ENCODE measurements at places on chromosomes 7 and 10.

- H3K4me3 ChIP-seq: no peak overlapping the region
- no peaks in the 10 kb centered on the region for H3K36me3 ChIP-seq
- H3K27me3 ChIP-seq: no peaks in the 10 kb centered on the region
- H3K4me1 ChIP-seq: no peaks in the 10 kb centered on the region
- no peak for DNase-seq
- H3K27ac ChIP-seq: no peak overlapping the region
Measured at GRCh38 chr10:114911801-114912469, 26.1 kb upstream of the TRUB1 start.

GRCh38 chr10:50400694-50401093 is 149.4 kb upstream of the ASAH2 start:
- no peak overlapping the region for H3K27ac ChIP-seq
- H3K4me1 ChIP-seq: peaks cover 5% of the 10 kb centered on the region
- no peak for DNase-seq
- H3K27me3 ChIP-seq: no peaks in the 10 kb centered on the region

- H3K27ac ChIP-seq: no peak overlapping the region
- H3K27me3 ChIP-seq: no peaks in the 10 kb centered on the region
- DNase-seq: no peak
- peaks cover 25% of the 10 kb centered on the region for H3K4me1 ChIP-seq
- no peak overlapping the region for H3K4me3 ChIP-seq
- no peaks in the 10 kb centered on the region for H3K36me3 ChIP-seq
Measured at GRCh38 chr7:111137296-111138192, 46.6 kb downstream of the LRRN3 start.

- H3K27me3 ChIP-seq: no peaks in the 10 kb centered on the region
- no peaks in the 10 kb centered on the region for H3K36me3 ChIP-seq
- H3K4me3 ChIP-seq: no peak overlapping the region
- H3K4me1 ChIP-seq: no peaks in the 10 kb centered on the region
Measured at GRCh38 chr10:33955676-33956075, 621.2 kb upstream of the NRP1 start.

DNA sequence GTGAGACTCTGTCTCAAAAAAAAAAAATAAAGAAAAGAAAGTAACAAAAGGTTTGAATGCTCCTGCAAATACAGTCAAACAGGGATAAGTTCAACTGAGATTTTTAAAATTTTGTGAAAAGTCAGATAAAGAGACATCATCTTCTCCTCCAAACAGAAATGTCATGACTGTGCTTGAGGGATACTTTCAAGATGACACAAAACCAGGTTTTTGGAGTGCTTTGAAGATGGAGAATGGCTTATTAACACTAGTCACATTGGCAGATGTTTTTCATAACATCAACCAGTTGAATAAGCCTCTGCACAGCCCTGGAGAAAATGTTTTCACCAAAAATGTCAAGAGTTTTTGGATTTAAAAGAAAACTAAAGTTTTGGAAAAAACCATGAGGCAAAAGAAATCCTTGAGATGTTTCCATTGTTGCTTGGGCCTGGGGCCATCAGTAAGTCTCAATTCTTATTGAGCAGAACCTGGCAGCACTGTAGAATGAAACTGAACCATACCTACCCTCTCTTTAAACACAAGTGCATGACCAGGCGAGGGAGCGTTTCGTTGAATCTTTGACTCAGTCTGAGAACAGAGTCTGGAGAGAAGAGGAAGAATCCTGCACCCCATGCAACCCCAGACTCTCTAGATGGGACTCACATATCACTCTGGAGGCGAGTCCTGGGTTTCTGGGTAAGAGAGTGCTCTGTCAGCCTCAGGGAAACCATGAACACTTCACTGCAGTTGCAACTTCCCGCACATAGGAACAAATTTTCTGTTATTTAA is 37.4 kb upstream of the PRKCQ start:
- H3K27me3 ChIP-seq: no peaks in the 10 kb centered on the region
- no peak overlapping the region for H3K27ac ChIP-seq
- no peak overlapping the region for H3K4me3 ChIP-seq
- DNase-seq: no peak
- H3K36me3 ChIP-seq: no peaks in the 10 kb centered on the region

GRCh38 chr7:25636871-25637283 is 408.6 kb upstream of the NPVF start:
- no peaks in the 10 kb centered on the region for H3K36me3 ChIP-seq
- H3K27me3 ChIP-seq: no peaks in the 10 kb centered on the region
- no peak overlapping the region for H3K4me3 ChIP-seq
- no peaks in the 10 kb centered on the region for H3K4me1 ChIP-seq

DNA sequence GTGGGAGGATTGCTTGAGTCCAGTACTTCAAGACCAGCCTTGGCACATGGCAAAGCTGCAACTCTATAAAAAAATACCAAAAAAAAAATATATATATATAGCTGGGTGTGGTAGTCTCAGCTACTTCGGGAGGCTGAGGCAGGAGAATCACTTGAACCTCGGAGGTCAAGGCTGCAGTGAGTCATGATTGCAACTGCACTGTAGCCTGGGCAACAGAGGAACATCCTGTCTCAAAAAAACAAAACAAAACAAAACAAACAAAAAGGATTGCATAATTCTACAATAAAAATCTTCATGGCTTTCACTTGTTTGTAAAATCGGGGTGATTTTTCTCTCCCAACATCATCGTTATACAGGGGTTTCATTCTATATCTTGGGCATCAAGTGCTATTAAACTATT is 35.1 kb downstream of the GUSB start:
- no peaks in the 10 kb centered on the region for H3K36me3 ChIP-seq
- H3K4me1 ChIP-seq: no peaks in the 10 kb centered on the region
- DNase-seq: no peak
- no peak overlapping the region for H3K4me3 ChIP-seq

- no peak overlapping the region for H3K4me3 ChIP-seq
- H3K36me3 ChIP-seq: no peaks in the 10 kb centered on the region
- DNase-seq: no peak
- H3K27me3 ChIP-seq: no peaks in the 10 kb centered on the region
Measured at GRCh38 chr10:68804692-68805091, 22.6 kb upstream of the STOX1 start.

DNA sequence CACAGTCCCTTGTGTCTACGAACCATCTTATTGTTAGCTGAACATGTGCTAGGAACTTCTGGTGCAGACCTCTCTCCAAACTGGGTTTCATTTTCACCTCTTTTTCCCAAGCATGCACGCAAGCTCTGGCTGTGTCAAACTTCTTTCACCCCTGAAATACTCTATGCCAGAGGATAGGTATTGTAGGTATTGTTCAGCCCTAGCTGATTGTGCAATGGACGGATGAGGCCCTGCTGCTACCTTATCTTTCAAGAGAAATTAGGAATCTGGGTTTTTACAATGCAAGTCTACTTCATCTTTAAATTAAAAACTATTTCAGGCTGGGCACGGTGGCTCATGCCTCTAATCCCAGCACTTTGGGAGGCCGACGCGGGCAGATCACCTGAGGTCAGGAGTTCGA is 28.3 kb upstream of the MRLN start:
- DNase-seq: no peak
- H3K4me3 ChIP-seq: no peak overlapping the region
- H3K27ac ChIP-seq: no peak overlapping the region
- no peaks in the 10 kb centered on the region for H3K4me1 ChIP-seq
- no peaks in the 10 kb centered on the region for H3K36me3 ChIP-seq

DNA sequence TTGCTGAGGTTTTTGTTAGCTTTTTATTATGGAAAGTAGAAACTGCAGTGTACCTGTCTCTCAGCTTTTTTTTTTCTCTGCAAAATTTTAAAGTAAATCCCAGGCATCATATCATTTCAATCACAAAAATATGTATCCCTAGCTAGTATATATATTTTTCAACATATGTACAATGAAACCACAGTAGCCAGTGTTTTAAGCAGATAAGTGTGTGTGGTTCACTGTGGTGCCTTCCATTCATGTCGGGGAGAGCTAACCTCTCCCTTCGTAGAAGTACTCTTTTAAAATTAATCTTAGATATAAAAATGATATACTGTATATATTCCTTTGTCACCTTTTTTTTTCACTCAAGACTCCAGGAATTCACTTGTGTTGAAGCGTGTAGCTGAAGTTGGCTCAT is 22.7 kb downstream of the CUL1 start:
- no peak overlapping the region for H3K27ac ChIP-seq
- H3K4me1 ChIP-seq: peaks cover 90% of the 10 kb centered on the region
- H3K4me3 ChIP-seq: no peak overlapping the region
- H3K36me3 ChIP-seq: no peaks in the 10 kb centered on the region
- no peaks in the 10 kb centered on the region for H3K27me3 ChIP-seq

DNA sequence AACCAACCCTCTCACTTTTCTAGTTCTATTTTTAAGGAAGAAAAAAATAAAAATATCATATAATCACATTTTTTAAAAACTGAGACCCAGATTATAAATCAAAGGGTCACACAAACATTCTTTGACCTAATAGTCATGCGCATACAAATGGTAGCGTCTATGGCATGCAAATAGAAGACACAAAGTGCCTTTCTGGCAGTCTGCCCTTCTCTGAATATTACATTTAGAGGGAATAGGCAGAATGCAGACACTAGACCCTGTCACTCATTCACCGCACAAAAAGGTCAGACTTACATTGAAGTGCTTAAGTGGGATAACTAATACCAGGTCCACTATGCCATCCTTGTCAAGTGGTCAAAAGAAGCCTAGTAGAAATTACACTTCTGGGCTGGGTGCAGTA is 26.5 kb upstream of the FHIP2A start:
- no peaks in the 10 kb centered on the region for H3K36me3 ChIP-seq
- no peak overlapping the region for H3K27ac ChIP-seq
- DNase-seq: no peak

DNA sequence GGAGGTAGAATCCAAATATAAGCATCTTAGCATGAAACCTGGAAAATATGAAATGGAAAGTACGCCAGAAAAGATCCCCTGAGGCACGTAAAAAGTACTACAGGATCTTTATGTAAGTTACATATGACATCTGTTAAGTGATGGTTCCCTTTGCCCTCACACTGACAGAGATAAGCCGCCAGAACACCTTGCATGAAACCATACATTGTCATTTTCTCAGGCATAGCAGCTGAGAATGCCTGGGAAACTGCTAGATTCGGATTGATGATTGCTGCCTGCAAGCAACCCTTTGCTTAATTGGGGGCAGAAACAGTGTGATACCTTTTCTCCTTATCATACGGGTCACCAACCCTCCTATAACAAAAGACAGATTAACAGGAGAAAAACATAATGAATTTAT is 826.6 kb upstream of the LRRN3 start:
- H3K4me3 ChIP-seq: no peak overlapping the region
- H3K27ac ChIP-seq: no peak overlapping the region
- no peaks in the 10 kb centered on the region for H3K4me1 ChIP-seq

DNA sequence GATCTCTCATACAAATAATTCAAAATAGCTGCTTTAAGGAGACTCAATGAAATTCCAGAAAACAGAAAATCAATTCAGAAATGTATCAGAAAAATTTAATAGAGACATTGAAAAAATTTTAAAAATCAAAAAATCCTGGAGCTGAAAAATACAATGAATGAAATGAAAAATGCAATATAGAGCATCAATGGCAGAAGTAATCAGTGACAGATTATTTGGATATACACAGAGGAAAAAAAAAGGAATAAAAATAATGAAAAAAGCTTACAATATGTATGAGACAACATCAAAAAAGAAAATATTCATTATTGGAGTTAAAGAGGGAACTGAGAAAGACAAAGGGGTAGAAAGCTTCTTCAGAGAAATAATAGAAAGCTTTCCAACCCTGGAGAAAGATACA is 122.9 kb upstream of the KLF14 start:
- H3K27me3 ChIP-seq: no peaks in the 10 kb centered on the region
- H3K27ac ChIP-seq: no peak overlapping the region
- peaks cover 46% of the 10 kb centered on the region for H3K36me3 ChIP-seq
- H3K4me1 ChIP-seq: peaks cover 17% of the 10 kb centered on the region

GRCh38 chr10:118491055-118491454 is 104.4 kb downstream of the PRLHR start:
- no peak overlapping the region for H3K4me3 ChIP-seq
- no peaks in the 10 kb centered on the region for H3K27me3 ChIP-seq
- H3K4me1 ChIP-seq: no peaks in the 10 kb centered on the region
- no peaks in the 10 kb centered on the region for H3K36me3 ChIP-seq
- no peak overlapping the region for H3K27ac ChIP-seq
- no peak for DNase-seq

GRCh38 chr10:3071405-3072198 is 4.3 kb downstream of the PFKP start:
- H3K4me1 ChIP-seq: peaks cover 14% of the 10 kb centered on the region
- H3K36me3 ChIP-seq: no peaks in the 10 kb centered on the region
- no peaks in the 10 kb centered on the region for H3K27me3 ChIP-seq
- H3K27ac ChIP-seq: no peak overlapping the region

DNA sequence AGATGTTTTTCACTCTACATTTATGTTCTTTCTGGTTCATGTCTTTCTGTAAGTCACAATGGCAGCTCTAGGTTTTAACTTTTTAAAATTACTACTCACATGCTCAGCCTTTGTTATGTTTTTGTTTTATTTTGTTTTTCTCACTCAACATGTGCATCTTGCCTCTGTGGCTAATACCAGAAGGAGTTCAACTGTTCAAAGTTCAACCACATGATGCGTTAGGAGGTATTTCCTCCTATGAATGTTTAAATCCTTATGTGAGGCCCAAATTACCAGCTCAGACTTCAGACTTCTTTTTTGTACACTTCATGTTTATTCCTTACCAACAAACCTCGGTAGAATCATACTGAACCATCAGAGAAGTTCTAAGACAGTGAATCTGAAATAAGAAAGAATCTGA is 151.6 kb downstream of the MALRD1 start:
- no peaks in the 10 kb centered on the region for H3K27me3 ChIP-seq
- no peaks in the 10 kb centered on the region for H3K36me3 ChIP-seq
- H3K27ac ChIP-seq: no peak overlapping the region
- no peak overlapping the region for H3K4me3 ChIP-seq
- no peaks in the 10 kb centered on the region for H3K4me1 ChIP-seq

GRCh38 chr10:807163-807957 is 117.9 kb upstream of the DIP2C start:
- H3K4me3 ChIP-seq: no peak overlapping the region
- peaks cover 5% of the 10 kb centered on the region for H3K4me1 ChIP-seq
- no peaks in the 10 kb centered on the region for H3K36me3 ChIP-seq

DNA sequence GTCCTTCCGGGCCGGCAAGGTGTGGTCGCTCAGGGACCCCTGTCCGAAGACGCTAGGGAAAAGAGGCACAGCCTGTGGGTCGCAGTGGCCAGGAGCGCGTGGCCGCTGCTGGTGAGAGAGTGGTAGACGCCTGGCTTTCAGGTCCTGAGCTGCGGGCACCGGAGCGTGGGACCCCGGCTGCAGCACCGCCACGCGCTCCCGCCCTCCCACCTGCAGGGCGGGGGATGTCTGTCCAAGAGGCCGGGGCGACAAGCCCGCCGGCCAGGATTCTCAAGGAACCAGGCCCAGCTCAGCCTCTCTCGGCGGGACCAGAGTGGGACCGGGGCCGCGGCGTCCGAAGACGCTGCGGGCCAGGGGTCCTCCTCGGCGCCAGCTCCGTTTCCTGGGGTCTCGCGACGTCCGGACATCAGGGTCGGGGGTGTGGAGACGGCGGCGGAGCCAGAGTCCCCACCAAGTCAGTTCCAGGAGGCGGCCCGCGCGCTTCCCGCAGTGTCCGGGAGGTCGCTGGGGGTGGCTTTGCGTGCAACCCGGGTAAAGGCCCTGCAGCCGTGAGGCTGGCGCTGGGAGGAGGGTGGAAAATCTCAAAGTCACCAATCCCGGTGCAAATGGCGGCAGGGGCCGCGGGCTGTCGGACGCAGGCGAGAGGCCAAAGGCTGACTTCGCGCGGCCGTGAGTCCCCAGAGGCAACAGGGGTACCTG is 5.5 kb downstream of the ZNF503 start:
- peak overlapping the region; percentile 99 for H3K27ac ChIP-seq
- no peaks in the 10 kb centered on the region for H3K27me3 ChIP-seq
- no peak for DNase-seq
- peaks cover 18% of the 10 kb centered on the region for H3K4me1 ChIP-seq

Data from vagina (tissue), 2 donors.